ENCODE measurements at places on chromosomes 1 and 21.

DNA sequence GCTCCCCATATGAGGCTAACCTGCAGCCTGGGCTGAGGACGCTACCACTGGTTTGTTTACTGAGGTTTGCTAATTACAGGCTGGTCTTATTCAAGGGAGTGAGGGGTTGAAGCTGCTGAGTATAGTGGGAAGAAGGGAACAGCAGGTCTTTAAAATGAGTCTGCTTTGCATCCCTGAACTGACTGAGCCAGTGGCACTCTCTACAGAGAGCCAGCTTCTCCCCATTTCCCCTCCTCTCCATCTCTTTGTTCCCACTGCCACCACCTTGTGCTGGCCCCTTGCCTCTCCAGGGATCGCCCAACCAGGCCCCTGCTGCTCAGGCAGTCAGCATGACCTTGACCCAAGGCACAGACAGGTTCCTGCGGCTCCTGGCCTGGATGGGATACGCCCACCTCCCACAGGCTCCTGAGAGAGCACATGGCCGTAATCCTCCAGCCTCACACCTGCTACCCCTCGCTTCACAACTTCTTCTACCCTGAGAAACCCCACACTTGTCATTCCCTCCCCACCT lies 45.0 kb downstream of the IER5 start:
- no peak for DNase-seq

DNA sequence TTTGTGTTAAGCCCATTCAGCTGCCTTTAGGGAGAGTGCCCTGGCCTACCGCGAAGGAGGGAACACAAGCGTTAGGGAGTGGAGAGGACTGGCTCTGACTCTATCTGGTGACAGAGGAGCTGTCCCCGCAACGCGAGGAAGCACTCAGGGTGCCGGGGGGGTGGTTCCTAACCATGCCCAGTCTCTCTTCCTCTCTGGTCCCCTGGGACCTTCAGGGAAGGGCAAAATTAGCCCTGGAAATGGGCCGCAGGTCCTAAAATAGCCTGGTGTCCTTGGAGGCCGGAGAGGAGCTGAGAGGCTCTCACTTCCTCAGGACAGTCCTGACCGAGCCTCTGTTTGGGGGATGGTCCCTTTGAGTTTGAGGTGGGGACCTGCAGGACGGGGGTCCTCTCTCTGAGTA lies 5.8 kb downstream of the SLC45A1 start:
- no peak for DNase-seq

DNA sequence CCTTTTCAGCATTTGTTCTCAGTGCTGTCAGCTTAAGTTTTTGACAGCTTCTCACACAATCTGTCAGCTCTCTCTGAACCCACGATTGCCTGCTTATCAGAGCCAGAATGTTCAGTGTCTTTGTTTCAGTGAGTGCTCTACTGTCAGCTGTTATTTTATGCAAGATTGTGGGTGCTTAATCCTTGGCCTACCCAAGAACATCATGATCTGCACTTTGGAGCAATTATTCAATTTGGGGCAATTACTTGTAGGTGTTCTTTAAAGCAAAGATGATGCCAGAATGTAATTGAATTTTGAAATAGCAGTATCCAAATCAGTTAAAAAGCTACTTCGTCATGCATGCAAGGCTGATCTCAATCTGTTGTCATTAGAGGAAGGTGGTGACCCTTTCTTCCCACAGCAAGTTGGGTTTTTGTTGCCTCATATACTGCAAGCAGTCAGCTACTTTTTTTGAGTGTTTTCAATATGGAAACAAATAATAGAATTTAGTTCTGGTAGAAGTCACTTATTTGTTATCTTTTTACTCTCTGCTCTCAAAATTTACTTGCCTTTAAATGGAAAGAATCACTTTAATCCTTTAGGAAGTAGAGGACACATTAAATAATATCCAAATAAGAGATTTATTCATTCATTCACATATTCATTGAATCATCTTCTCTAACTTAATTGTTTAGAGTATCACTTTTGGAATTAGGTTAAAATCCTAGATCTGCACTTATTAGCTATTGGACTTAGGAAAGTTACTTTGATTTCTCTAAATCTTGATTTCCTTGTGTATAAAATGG lies 253.5 kb upstream of the CACYBP start:
- no peak for DNase-seq

GRCh38 chr1:64934115-64934877 lies 32.1 kb downstream of the JAK1 start:
- no peak for DNase-seq

DNA sequence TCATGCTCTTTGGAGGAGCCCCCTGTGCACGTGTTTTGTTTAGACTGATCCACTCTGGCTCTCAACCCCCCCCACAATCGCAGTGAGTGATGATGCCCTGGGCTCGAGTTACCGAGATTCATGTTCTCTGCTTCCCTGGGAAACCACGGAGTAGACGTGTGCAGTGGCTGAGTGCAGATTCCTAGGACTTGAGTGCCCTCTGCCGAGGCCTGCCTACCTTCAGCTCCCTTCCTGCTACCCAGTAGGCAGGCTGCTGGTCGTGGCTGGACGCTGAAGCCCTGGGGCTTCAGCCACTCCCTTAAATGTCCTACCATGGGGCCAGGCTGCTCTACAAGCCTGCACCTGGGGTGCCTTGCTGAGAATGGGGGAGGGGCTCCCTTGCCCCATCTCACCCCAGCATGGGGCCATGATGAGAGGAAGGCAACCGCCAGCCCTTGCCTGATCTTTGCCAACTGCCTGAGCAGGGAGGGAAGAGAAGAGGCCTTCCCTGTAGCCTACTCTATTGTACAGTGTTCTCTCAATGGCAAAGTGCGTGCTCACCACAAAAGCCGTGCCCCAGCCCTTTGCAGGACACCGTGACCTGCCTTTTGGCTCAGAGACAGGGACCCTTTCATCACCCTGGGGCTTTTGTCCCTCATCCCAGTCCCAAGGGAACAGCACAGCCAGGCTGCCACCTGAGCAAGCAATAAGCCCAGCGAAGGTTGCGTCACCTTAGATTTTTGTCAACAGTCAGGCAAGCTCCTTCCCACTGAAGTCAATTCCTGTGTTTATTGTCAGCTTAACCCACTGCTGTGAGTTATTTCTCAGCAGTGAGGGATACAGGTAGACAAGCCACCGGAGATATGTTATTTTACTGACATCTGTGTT lies 4.1 kb upstream of the GRIK3 start:
- DNase-seq: no peak

GRCh38 chr1:78617615-78618026 lies 2.6 kb upstream of the IFI44L start:
- no peak for DNase-seq

- no peak for DNase-seq
These were observed 256.3 kb upstream of the IRF2BP2 start for GRCh38 chr1:234866007-234866866.

DNA sequence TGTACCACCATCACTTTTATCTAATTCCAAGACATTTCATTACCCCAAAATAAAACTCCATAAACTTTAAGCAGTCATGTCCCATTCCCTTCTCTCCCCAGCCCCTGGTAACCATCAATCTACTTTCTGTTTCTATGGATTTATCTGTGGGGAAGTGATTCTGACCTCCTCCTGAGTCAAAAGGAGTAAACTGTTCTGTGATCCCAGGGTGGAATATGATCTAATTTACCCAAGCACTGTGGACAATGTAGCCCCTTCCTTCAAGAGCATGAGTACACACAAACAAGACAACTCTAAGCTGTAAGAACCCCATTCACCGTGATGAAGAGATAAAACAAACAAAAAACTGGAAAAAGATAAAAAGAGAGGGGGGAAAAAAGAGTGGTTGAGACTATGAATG lies 77.9 kb downstream of the PLPP3 start:
- no peak for DNase-seq

DNA sequence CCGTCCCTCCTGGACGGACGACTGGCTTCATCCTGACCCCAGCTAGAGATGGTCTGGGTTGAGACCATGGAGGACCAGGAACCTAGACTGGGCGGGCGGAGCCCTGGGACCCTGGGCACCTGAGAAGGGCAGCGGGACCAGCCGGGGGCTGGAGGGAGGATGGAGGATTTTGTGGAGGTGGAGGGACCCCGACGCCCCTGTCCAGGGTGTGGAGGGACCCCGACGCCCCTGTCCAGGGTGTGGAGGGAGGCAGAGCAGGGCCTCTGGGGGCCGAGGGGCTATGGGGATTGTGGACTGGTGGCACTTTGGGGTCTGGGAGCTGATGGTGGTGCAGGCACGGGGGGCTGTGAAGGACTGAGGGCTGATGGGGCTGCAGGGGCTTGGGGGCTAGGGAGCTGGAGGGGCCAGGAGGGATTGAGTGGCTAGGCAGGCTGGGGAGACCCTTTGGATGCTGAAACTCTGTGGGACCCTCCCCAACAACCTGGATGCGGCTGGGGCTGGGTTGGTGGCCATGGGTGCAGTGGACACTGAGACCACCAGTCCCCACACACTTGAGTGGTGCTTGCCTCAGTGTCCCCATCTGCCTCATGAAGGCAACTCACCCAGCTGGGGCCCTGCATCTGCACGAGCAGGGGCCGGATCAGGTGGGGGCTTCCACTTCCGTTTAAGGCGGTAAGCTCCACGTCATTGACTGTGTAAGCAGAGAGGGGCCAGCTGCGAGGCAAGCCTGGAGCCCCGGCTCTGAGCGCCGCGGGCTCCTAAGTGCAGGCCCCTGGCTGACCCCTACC lies 7.4 kb downstream of the GJC2 start:
- DNase-seq: no peak

DNA sequence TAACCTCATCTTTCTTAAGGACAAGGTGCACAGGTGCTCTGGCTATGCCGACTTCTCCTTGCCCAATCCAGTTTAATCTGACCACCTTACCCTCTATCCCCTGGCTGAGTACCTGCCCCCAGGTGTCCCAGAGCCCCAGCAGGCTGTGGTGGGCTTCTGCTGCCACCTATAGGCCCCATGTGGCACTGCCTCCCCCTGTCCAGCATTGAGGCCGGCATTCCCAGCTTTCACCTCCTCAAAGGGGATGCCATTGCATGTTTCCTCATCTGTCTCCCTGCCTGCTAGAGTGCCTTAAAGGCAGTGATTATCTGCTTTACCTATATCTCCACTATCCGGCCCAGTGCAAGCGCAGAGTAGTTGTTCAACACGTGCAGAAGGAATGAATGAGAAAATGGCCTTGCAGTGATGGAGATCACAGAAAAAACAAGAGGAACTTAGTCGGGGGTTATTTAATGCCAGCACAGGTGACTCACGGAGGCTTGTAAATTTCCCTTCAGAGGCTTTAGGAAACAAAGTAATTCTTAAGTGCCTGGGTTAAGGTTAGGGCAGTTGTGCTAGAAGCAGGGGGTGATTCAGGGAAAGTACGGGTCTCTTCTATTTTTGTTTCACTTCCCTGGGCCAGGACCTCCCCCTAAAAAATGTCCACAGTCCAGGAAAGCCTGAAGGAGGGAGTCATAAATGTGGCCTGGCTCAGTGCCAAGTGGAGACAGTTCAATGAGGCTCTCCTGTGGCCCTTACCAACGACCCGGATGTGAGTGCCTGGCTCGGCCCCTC lies 131.8 kb upstream of the NGF start:
- no peak for DNase-seq
